ENCODE measurements at places on chromosomes 12 and 14.

GRCh38 chr12:92394895-92395294, 249.2 kb upstream of the BTG1 start:
- no peak for DNase-seq

DNA sequence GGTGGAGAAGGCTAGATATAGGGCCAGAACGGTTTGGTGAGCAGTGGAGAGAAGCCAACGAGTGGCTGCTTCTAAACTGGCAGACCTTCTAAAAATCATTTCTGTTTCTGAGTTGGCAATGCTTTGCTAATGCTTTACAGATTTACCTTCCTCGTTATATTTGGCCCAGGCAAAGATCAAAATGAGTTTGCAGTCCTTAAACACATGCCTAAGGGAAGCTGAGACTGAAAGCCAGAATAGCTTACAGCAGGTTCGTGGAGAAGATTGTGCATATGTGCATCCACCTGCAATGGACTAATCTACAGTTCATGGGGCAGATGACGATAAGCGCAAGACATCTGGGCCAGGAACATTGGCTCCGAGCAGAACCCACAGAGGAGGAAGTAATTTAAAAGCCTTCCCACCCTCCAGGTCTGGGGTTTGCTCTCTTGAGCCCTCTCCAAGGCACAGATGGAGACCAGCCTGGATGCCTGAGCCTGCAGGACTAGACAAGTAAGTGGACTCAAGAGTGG, 99.4 kb downstream of the NINJ2 start:
- DNase-seq: no peak

DNA sequence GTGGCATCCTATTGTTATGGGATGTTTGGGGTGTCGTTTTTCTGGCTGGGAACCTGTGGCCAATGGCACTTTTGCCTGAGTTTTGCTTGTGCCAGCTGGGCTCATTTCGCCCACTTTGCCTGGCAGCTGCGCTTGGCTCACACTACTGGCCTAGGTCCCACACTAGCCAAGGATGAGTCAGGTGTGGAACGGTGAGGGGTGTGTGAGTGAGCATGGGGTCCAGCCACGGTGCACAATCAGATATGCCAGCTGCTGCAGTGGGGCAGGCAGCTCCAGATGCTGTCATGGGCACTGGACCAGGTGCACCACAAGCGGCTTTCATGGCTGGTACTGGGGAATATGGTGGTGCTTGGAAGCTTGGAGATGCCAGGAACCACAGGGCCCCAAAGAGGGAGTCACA, 21.5 kb downstream of the TRHDE start:
- DNase-seq: no peak

DNA sequence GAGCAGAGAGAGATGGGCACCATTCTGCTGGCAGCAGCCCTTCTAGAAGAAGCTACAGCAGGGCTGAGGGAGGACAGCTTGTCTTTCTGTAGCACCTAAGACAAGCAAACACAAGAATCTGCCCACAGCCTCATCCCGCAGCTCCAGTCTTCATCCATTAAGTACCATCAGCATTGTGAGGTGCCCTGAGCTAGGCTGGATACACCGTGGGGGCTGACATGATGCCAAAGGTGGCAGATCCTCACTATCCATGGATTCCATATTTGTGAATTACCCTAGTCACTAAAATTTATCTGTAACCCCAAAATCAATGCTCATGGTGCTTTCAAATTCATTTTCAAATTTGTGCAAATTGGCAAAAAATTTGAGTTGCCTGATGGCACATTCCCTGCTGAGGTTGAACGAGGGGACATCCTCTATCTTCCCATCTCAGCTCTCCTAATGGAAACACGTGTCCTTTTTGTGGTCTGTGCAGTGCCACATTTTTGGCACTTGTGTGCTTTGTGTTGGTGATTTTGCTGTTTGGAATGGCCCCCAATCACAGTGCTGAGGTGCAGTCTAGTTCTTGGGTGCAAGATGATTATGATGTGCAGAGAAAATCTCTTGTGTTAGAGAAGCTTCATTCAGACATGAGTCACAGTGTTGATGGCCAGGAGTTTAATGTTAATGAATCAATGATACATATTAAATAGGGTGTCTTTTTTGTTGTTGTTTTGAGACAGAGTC, 7.0 kb downstream of the PITPNM2 start:
- DNase-seq: no peak

GRCh38 chr12:2959192-2959504, at the start of gene TEAD4:
Gene TEAD4 (plus strand): TSS chr12:2959397.
- DNase-seq: no peak

GRCh38 chr12:124520907-124521306, 46.5 kb downstream of the NCOR2 start:
- DNase-seq: no peak

- DNase-seq: no peak
Measured at GRCh38 chr12:124463341-124463921, 104.0 kb downstream of the NCOR2 start.

- DNase-seq: no peak
Measured at GRCh38 chr12:52132754-52133161, 53.3 kb downstream of the SMIM41 start.

DNA sequence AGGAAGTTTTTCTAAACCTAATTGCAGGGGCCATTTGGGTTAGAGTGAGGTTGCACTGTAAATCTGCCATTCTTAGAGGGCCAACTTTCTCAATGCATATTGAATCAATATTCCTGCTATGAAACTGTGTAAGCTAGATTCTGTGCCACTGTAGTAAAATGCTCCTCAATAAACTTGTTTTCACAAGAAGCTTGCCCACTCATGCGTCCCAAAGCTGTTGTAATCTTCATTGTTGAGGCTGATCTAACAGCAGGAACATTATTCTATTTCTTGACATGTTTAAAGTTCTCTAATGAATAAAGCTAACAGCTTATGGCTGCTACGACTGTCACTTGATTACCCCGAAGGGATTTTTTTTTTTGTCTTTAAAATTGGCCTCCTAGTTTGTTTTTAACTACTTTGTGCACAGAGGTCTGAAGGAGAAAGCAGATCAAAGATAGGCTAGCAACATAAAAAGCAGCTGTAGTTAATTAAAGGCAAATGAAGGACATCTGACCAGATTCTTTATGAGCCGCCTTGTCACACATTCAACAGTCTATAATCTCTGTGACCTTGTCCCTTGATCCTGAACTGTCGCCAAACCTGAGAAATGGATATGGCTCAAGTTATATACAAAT, 243.7 kb downstream of the PAX9 start:
- no peak for DNase-seq

GRCh38 chr14:76131071-76131965, 20.4 kb upstream of the GPATCH2L start:
- DNase-seq: no peak

- no peak for DNase-seq
Measured at GRCh38 chr12:62736596-62736995, 198.4 kb downstream of the PPM1H start.

DNA sequence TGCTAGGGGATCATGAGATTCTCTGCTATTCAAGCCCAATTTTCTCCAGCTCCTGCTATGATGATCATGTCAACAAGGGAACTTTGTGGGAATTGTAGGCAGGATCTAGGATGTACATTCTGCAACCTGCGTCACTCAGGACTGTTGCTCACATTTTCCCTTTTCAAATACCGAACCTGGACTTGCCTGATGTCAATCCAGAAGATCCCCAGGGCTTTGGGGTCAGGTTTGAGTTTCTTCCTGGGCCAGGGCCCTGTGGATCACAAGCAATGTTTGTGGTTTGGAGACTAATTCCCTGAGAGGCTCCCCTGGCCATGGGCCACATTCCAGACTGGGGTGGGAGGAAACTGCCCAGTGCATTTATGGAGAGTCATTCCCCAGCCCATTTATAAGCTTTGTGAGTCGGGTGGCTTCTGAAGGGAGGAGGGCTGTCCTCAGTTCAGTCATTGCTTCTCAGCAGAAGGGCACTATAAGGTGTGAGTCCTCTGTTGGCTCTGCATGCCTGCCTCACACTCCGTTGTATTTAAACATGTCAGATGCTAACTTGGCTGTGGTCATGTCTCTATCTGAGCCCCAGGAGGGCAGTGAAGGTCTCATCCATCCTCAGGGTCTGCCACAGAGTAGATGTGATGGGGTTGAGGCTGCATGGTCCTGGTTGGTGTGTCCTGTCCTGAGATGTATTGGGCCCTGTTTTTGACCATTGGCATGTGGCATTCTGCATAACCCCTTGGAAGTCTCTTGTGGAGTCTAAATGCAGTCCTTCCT, 6.5 kb downstream of the KRT86 start:
- no peak for DNase-seq

DNA sequence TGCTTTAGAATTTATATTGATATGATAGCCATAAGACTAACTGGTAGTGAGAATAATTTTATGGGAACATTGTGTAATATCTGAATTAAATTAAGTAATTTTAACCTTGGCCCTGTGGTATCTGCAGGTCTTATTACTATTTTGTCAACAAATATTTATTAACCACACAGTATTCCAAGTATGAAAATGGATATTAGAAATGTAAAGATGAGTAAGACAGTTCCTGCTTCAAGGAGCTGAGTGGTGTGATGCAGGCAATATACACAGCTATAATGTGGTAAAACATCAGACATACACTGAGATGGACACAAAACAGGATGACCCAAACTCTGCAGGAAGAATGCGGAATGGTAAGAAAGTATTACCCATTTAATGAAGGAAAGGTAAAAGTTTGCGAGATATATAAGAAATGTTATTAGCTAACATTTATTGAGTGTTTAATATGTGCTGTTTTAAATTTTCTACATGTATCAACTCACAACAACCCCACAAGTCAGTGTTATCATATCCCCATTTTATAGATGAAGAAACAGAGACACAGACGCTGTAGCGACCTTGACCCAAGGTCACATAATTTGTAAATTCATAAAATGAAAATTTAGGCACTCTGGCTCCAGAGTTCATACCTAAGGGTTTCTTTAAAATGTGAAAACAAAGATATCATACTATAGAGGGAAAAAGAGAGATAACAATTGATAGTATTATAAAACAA, 12.7 kb downstream of the ABCD2 start:
- no peak for DNase-seq

- no peak for DNase-seq
Measured at GRCh38 chr12:39972119-39972518, 133.8 kb downstream of the SLC2A13 start.

DNA sequence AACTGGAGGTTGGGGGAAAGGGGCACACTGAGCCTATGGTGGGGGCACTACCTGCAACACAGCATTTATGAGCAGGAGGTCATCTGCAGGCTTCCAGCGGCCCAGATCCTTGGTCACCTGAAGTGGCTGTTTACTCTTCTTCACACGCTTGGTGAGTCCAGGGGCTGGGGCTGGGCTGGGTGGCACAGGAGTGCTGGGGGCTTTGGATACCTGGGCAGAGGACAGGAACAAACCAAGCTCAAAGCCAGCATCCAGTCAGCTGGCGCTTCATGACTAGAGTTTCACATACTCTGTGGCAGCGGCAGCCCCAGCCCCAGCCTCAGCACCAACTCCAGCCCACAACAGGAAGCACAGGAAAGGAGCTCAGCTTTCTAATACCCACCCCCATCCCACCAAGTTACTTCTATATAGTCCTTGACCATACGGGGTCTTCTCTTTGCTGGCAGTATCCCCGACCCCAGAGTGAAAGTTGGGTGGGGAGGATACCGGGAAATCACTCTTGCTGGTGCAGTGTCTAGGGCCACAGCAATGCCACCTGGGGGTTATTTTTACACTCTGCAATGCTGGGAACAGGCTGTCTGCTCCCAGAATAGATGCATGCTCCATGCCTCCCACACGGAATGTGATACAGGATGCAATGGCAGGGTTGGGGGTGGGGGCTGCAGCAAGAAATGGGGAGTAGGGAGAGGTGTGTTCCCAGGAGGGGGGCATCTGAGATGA, 3.1 kb downstream of the MCRS1 start:
- no peak for DNase-seq

GRCh38 chr12:121120323-121120722, 12.4 kb upstream of the P2RX7 start:
- no peak for DNase-seq

DNA sequence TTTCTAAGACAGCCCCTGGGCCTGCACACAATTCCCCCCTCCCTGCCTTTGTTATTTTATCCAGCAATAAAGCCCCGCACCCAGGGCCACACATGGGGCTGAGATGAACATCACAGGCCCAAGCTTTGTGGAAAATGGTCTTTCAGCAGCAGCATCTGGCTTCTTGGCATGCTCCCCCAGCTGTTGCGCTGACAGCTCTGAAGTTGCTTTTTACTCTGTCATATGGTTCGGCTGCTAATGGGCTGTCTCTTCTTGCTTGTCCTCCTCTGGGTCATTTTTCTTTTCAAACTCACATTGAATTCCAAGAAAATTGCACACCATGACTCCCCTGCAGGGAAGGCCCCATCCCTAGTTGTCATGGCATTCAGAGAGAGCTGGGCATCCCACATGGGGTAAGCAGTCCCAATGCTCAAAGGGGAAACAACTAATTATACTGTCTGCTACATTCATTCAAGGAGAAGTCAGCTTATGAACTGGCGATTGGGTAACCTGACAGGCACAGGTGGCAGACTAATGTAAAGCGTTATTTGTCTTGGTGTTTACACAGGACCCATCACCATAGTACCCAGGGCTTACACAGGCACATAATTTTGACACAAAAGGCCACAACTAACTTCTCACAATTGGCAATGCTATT, 74.0 kb upstream of the CDKN3 start:
- no peak for DNase-seq

DNA sequence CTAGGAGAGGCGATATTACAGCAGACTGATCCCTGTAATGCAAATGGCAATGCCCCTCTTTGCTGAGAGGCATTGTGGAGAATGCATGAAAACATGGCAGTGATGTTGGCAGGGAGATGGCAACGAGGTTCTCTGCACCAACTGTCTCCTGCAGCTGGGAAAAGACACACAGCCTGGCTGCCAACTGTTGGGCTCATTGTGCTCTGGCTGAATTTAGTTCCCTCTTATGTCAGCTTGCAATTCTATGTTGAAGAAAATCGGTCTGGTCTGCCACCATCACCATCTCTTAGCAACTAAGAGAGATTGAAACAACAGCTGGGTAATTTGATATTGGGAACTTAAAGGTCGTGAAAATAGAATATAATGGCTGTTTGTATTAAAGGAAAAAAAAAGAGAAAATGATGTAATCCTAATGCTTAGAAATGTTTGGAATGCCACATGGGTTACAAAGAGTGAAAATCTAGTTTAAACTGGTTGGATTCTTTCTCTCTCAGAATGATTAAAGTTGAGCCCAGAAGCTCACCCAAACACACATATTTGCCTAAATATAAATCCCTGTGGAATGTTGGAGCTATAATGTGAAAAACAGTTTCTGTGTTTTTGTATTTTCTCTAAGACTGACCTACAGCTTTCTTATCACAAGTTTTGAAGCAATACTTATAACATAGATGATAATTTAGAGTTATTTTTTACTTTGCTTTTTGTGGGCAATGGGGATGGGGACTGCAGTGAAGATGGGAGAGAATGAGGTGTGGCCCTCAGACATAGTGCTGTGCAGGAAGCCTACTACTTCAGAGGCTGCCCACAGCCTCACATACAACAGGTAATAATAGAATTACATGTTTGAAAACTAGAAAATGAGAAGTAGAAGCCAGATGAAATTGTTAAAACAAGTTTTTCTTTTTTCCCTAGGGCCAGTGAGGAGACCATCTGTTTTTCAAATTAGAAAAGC, 143.7 kb downstream of the AKAP6 start:
- no peak for DNase-seq

- DNase-seq: no peak
Measured at GRCh38 chr14:103136388-103137271, 13.4 kb downstream of the TNFAIP2 start.
